ENCODE measurements at places on chromosomes 3 and 15. TPM values are rescaled to one million over a fixed set of nuclear protein-coding genes. Genes with fewer than 3 reads are reported as not detected.

- H3K27ac ChIP-seq: no peak overlapping the region
- H3K27me3 ChIP-seq: no peaks in the 10 kb centered on the region
- H3K36me3 ChIP-seq: peaks cover 14% of the 10 kb centered on the region
- H3K4me3 ChIP-seq: no peak overlapping the region
These were observed 132.1 kb downstream of the IL1RAP start for GRCh38 chr3:190645932-190646460.

Gene SLC28A2
- not detected for total RNA-seq

GRCh38 chr3:176950743-176951142 lies 246.5 kb downstream of the TBL1XR1 start:
- H3K4me3 ChIP-seq: no peak overlapping the region
- no peak for DNase-seq
- H3K4me1 ChIP-seq: no peaks in the 10 kb centered on the region
- H3K36me3 ChIP-seq: no peaks in the 10 kb centered on the region
- H3K27ac ChIP-seq: no peak overlapping the region

GRCh38 chr15:59447367-59447766 lies 9.4 kb downstream of the FAM81A start:
- H3K27ac ChIP-seq: peak overlapping the region; percentile 54
- peaks cover 20% of the 10 kb centered on the region for H3K4me1 ChIP-seq
- no peaks in the 10 kb centered on the region for H3K36me3 ChIP-seq
- no peak for DNase-seq
- H3K27me3 ChIP-seq: peaks cover 19% of the 10 kb centered on the region

Gene RASGRP1
- 161 TPM for total RNA-seq

GRCh38 chr3:170977949-170978745 lies 48.4 kb downstream of the SLC2A2 start:
- H3K27ac ChIP-seq: no peak overlapping the region
- H3K36me3 ChIP-seq: no peaks in the 10 kb centered on the region
- H3K27me3 ChIP-seq: peaks cover 17% of the 10 kb centered on the region
- H3K4me1 ChIP-seq: no peaks in the 10 kb centered on the region
- no peak for DNase-seq
- no peak overlapping the region for H3K4me3 ChIP-seq

Gene CDHR4
- total RNA-seq: not detected

Gene DPPA4
- not detected for total RNA-seq

Gene PAK2
- 84.7 TPM for total RNA-seq

- H3K36me3 ChIP-seq: no peaks in the 10 kb centered on the region
- H3K27ac ChIP-seq: no peak overlapping the region
- H3K27me3 ChIP-seq: no peaks in the 10 kb centered on the region
- DNase-seq: no peak
These were observed 364.9 kb downstream of the NAALADL2 start for GRCh38 chr3:175224051-175224450.

- H3K4me1 ChIP-seq: peaks cover 8% of the 10 kb centered on the region
- DNase-seq: no peak
- no peak overlapping the region for H3K4me3 ChIP-seq
- peaks cover 7% of the 10 kb centered on the region for H3K27me3 ChIP-seq
- no peaks in the 10 kb centered on the region for H3K36me3 ChIP-seq
These were observed 7.6 kb downstream of the CORO2B start for GRCh38 chr15:68586274-68586961.

DNA sequence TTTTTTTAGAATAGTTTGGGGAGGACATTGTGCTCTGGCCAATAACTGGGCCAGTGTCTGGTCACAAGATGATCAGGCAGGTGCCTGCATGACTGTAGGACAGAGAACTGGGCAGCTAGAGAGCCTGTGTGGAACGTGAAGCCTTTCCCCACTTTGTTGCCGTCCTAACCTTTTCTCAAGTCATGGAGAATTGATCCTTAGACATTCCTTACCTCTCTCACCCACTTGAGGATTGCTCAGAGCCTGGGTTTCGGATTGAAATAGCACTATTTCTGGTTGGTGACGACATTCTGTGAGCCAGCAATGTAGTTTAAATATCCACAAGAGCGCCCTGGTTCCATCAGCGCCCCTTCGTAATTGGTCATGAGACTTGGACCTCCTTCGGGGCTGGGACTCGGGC lies 138.4 kb downstream of the IGF1R start:
- no peak overlapping the region for H3K27ac ChIP-seq
- H3K27me3 ChIP-seq: no peaks in the 10 kb centered on the region
- H3K36me3 ChIP-seq: no peaks in the 10 kb centered on the region
- H3K4me1 ChIP-seq: peaks cover 7% of the 10 kb centered on the region

Gene PP2D1
- total RNA-seq: not detected

DNA sequence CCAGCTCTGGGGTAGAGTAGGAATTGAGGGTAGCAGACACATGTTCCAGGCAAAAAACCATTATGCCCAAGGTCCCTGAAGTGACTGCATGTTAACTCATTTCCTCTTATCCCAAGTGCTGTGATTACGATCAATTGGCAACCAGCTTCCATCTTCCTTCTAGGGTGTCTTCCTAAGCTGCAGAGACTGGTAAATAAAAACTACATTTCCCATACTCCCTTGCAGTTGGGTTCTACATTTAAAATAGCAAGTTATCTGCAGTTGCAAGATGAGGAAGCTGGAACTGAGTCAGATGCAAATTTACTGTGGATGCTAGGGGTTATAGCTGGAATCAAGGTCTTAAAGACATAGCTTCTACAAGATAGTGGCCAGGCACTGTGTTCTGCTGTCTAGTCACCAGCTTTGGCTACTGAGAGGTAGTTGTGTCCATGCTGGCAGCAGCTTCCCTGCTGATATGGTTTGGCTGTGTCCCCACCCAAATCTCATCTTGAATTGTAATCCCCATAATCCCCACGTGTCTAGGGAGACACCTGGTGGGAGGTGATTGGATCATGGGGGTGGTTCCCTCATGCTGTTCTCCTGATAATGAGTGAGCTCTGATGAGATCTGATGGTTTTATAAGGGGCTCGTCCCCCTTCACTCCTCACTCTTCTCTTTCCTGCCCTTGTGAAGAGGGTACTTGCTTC lies 51.3 kb upstream of the FBN1 start:
- no peaks in the 10 kb centered on the region for H3K4me1 ChIP-seq
- H3K36me3 ChIP-seq: no peaks in the 10 kb centered on the region
- no peak overlapping the region for H3K4me3 ChIP-seq
- H3K27me3 ChIP-seq: no peaks in the 10 kb centered on the region
- H3K27ac ChIP-seq: no peak overlapping the region
- DNase-seq: no peak

DNA sequence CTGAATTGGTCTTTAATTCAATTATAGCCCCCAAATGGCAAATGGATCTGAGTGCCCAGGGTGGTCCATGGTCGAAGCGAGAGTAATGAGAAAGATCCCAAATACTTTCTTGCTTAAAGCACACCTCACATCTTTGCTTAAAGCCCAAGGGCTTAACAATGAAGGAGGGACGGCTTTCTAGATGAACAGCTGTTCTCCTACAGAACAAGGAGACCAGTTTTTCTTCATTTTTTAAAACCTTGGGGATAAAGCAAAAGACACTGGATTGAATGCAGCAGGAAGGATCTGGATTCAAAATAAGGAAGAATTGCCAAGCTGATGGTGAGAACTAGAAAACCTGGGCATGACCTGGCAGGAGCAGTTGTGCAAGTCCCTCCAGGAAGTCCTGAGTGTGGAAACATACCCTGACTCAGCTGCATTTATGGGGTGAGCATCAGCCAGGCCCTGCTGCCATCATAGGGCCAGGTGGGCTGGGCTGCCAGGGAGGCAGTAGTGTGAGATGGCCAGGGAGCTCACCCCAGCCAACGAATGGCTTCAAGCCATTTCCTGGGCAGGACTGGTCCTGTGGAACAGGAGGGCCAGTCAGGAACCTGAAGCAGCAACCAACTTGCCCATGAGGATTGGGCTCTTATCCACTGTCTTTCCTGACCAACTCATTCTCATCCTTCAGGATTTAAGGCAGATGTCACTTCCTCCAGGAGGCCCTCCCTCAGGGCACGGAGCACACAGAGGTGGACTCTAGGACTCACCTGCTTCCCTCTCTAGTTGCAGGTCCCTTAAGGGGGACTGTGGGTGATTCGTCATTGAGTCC lies 18.4 kb upstream of the RHCG start:
- DNase-seq: no peak
- no peaks in the 10 kb centered on the region for H3K4me1 ChIP-seq
- H3K27me3 ChIP-seq: peaks cover 28% of the 10 kb centered on the region
- no peaks in the 10 kb centered on the region for H3K36me3 ChIP-seq

Gene SEMA3B
- total RNA-seq: 0.52 TPM

GRCh38 chr3:140529558-140529957 lies 148.3 kb upstream of the TRIM42 start:
- no peak for DNase-seq
- H3K27ac ChIP-seq: no peak overlapping the region
- H3K36me3 ChIP-seq: no peaks in the 10 kb centered on the region
- no peaks in the 10 kb centered on the region for H3K4me1 ChIP-seq
- H3K27me3 ChIP-seq: no peaks in the 10 kb centered on the region

GRCh38 chr15:31476236-31476810 lies 149.7 kb downstream of the KLF13 start:
- no peak overlapping the region for H3K4me3 ChIP-seq
- H3K4me1 ChIP-seq: peaks cover 51% of the 10 kb centered on the region
- peak overlapping the region; percentile 68 for H3K27ac ChIP-seq
- DNase-seq: no peak

DNA sequence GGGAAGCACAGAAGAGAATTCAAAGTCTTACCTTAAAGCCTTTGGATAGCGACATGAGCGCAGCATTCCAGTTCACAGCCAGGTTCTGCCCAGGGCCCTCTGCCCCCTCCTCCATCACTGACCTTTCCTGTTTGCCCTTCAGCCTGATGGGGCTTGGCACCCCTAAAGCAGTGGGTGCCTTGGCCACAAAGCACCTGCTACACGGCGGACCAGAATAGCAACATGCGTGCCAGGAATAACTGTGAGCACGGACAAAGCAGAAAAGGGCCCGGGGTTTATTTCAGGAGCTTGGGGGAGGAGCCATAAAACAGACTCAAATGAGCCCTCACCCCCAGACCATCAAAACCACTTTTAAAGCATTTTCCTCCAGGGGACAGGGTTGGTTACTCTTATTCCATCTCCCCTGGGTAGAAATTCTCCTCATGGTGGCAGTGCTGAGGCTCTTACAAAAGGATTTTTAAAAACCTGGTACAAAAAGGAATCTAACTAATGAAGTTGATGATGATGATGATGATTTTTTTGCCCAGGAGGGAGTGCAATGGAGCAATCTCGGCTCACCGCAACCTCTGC lies 135.4 kb downstream of the KLF13 start:
- DNase-seq: no peak
- no peaks in the 10 kb centered on the region for H3K27me3 ChIP-seq
- no peaks in the 10 kb centered on the region for H3K36me3 ChIP-seq
- H3K27ac ChIP-seq: no peak overlapping the region
- no peak overlapping the region for H3K4me3 ChIP-seq

- peaks cover 2% of the 10 kb centered on the region for H3K4me1 ChIP-seq
- H3K27me3 ChIP-seq: no peaks in the 10 kb centered on the region
- H3K4me3 ChIP-seq: no peak overlapping the region
- peaks cover 64% of the 10 kb centered on the region for H3K36me3 ChIP-seq
These were observed 12.1 kb upstream of the WDR5B start for GRCh38 chr3:122427857-122428471.

DNA sequence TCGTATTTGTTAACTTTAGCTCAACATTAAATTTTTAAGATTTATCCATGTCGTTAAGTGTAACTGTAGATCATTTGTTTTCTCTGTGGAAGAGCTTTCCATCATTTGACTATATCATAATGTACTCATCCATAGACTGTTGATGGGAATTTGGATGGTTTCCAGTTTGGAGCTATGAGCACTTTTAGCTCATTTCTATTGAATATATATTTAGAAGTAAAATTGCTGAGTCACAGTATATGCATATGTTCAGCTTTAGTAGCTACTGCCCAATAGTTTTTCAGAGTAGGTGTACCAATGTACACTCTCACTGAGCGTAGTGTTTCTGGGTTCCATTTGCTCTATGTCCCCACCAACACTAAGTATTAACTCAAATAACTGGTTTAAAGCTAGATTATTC lies 263.0 kb downstream of the ULK4 start:
- H3K36me3 ChIP-seq: no peaks in the 10 kb centered on the region
- no peak overlapping the region for H3K4me3 ChIP-seq
- DNase-seq: no peak
- H3K27me3 ChIP-seq: no peaks in the 10 kb centered on the region
- H3K27ac ChIP-seq: no peak overlapping the region

Gene CFAP44
- total RNA-seq: 4.5 TPM
